ENCODE measurements at places on chromosomes 4 and X.
A peak's percentile ranks its signal among the peaks of the same experiment; 100 is the strongest.

DNA sequence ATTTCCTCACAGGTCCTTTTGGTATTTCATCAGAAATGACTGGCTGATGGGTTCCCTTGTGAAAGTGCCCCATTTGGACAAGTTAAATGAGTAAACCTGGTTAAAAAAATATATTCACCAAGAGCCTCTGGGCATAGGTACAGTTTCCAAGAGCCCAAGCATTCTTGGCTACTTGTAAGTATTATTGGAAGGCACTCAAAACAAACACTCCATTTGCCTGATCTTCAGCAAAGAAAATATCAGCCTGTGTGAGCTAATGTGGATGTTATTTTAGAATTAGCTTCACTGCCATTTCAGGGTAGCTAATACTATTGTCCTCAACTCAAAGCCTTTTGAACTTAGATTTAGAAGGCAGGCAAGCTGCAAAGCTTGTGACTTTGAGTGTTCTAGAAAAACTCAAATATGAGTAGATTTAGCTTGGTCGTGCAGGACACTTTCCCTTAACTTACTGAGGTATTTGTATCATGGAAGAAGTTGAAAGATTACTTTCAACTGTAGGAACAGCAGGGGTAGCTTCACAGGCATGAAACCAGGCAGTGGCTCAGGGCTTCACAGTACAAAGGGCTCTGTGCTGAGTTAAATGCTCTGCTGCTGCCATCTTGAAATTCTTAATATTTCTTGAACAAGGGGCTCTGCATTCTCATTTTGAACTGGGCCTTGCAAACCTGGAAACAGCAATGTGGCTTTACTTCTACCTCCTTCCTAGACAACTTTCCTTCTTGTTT is 177.2 kb downstream of the AMELX start:
- DNase-seq, result no peak

DNA sequence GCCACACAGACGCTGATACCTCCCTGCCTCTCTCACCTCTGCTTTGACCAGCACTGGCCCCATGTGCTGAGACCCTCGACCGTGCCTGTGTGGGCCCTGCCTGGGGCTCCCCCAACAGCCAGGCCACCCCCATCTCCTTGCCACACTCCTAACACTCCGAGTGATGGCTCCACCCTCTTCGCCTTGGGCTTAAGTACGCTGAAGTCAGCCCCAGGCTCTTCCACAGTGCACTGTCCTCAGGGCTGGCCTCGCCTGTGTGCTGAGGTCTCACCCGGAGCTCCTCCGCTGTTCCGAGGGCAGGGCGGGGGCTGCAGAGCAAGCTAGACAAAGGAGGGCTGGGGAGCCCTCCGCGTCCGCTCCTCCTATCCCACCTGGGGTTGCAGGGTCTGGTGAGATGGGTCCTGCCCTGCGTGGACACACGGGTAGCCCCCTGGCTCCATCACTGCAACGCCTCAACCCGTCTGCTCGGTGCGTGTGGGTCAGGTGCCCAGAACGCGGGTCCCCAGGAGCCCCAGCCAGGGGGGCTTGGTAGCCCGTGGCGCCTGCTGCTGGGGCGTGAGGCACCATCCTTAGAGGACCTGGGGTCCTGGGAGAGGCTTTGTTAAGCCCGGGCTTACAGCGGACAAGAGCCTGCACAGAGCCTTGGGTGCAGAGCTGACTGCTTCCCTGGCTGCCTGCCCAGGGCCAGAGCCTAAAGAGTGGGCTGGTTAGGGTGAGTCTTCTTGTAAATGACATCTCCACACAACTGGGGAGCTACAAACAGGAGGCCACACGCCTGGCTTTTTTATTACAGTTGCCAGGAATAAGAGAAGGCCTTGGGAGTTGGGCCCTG is 42.6 kb upstream of the NKX1-1 start:
- DNase-seq, result no peak

DNA sequence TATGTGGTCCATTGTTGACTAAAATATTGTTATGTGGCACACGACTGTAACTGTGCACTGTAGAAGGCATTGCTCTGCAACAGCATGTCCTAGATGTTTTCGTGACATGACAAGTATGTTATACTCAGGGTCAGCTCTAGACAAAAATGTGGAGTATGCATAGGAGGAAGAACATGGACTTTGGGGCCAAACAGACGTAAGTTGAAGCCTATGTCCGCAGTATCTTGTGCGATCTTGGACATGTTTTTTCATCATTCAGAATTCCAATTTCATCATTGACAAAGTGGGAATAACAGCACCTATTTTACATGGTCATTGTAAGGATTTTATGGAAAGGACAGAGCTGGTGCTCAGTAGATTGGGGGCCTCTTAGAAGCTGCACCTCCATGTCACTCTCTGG is 27.7 kb upstream of the PROM1 start:
- no peak for DNase-seq

- no peak for DNase-seq
These were observed 31.3 kb upstream of the LONRF3 start for GRCh38 chrX:118943102-118943501.

DNA sequence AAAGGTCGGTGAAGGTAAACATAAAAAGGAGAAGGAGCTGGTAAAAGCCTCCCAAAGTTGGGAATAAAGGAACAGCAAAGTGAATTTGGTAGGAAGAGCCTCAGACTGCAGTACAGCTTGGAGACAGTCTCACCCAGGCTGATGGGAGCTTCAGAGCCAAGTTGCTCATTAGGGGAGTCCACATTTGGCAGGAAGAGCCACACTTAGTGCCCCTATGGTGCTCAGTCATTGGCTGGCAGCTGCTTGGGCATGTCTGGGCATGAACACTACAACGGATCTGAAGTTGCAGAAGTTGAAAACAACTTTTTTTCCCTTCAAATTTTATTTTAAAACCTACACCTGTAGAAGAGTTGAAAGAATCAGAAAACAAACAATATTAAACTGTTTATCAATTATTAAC is 2497.3 kb downstream of the ARAP2 start:
- no peak for DNase-seq

GRCh38 chr4:145614233-145614610 is 5.0 kb upstream of the MMAA start:
- no peak for DNase-seq

GRCh38 chrX:940691-941090 is 271.8 kb downstream of the CRLF2 start:
- no peak for DNase-seq

GRCh38 chr4:52038103-52038912 is at the start of gene SGCB:
Gene SGCB, minus strand, starts transcription at chr4:52038299. Its CDS starts 40 bp downstream, at chr4:52038259.
- DNase-seq, result peak; percentile 71

DNA sequence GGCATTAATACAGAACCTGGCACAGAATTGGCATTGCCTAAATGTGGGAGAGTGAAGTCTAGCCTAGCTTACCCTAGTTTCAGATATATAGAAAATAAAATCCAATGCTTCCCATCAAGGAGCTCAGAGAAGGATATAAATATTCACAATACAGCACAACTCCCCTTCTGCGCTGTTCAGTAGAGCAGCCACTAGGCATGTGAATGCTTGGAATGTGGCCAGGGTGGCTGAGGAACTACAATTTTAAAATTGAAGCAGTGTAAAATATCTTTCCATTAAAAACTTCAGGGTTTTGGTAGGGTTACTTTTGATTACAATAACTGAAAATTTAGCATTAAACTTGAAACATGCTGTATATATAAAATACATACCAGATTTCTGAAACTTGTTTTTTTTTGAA is 19.5 kb downstream of the ZNF518B start:
- DNase-seq, result no peak

DNA sequence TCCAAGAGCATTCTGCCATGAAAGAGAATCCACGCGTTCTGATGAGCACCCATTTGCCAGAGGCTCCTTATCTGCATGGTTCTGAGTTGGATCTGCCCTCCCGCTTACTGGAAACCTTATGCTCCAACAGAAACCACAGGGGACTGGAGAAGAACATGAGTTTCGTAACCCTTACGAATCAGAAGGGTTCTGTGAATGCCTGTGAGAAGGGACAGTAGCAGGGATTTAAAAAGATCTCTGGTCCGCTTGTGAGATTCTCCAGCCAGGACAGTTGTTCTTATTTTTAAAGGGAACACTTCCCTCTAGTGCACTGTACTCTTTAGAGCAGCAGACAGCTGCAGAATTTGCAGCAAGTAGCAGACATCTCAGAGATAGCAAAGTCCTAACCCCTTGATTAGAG is 22.5 kb upstream of the CENPU start:
- DNase-seq, result no peak

- DNase-seq, result no peak
These were observed 17.0 kb downstream of the NELFA start for GRCh38 chr4:1991596-1992434.

- DNase-seq, result no peak
These were observed 207.4 kb upstream of the VCX start for GRCh38 chrX:7635604-7636003.

DNA sequence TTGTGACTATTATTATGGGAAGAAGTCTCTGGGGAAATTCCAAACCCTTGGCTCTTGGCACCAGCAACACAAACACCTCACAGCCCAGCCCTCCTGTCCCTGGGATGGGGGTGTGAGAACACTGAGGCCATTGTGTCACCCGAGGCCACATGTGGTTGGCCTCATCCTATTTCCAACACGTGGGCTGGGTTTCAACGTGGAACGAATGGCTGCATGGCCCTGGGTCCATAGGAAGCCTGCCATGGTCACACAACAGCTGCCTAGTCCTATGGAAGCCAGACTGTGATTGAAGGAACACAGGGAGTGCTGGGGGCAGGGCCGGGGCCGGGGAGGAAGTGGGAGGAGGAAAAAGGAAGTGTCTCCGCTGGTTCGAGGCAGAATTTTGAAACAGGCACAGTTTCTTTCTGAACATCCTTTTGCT is 10.0 kb downstream of the CLCN4 start:
- no peak for DNase-seq

- DNase-seq, result no peak
These were observed 2.2 kb downstream of the AIMP1 start for GRCh38 chr4:106318511-106318910.

- DNase-seq, result peak; percentile 2
These were observed 185.4 kb downstream of the INPP4B start for GRCh38 chr4:142660728-142661127.

DNA sequence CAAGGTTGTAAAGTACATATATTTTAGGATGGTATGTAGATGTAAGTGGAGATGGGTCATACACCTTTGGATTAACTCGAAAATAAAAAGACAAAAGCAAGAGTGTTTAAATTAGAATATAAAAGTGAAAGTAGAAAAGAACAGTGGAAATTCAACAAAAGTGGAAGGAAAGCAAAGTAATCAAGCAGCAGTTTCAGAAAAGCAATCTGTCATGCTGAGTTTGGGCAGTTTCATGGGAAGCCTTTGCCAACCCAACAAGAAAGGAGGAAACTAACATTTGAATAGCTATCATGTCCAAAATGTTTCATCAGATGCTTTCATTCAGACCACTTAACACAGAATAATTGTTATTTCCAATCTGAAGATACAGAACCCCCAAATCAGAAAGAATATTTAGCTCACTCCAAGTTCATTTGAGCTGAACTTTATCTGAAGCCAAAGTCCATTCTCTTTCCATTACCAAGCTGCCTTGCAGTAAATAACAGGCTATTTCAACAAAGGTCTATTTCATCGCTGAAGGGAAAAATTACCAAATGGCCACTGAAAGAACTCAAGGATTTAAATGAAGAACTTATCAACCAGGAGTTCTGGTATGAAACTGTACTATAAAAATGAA is 1.8 kb upstream of the EXOSC9 start:
- no peak for DNase-seq

GRCh38 chr4:47612116-47613023 is 127.3 kb downstream of the ATP10D start:
- no peak for DNase-seq

- no peak for DNase-seq
These were observed 82.3 kb downstream of the GLRA3 start for GRCh38 chr4:174746710-174747109.

- no peak for DNase-seq
These were observed 391.6 kb downstream of the ARHGAP24 start for GRCh38 chr4:85866508-85866907.

GRCh38 chr4:145482209-145483037 is 770 bp downstream of the SMAD1 start:
- peak; percentile 89 for DNase-seq

DNA sequence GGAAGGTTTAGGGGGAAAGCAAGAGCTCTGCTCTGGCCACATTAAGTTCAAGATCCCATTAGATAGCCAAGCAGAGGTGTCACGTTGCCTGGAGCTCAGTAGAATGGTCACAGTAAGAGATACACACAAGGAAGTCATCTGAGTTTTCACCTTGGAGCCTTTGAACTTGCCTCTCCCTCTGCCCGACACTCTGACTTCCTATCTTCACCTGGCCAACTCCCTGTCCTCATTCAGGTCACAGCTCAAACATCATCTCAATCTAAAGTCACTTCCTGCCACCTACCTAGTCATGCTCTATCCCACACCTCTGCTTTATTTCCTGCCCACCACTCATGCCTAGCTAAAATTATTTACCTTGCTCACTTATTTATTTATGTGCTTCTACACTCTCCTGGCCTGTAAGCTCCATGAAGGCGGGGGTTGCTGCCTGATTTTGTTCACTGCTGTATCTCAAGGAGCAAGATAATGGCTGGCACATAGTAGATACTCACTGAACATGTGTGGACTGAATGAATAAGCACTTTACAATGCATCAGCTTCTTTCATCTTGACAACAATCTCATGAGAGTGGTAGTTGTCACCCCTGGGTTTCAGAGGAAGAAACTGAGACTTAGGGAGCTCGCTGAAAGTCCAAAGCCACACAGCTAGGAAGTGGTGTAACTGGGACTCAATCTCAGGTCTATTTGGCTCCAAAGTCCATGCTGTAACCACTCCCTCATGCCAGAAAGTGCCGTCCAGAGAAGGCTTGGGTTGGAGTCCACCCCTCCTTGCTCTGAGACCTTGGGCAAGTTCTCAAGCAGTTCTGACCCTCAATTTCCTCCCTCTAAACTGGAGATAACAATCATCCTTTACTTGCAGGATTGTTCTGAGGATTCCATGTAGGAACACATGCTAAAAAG is 40.3 kb downstream of the EFNB1 start:
- no peak for DNase-seq

DNA sequence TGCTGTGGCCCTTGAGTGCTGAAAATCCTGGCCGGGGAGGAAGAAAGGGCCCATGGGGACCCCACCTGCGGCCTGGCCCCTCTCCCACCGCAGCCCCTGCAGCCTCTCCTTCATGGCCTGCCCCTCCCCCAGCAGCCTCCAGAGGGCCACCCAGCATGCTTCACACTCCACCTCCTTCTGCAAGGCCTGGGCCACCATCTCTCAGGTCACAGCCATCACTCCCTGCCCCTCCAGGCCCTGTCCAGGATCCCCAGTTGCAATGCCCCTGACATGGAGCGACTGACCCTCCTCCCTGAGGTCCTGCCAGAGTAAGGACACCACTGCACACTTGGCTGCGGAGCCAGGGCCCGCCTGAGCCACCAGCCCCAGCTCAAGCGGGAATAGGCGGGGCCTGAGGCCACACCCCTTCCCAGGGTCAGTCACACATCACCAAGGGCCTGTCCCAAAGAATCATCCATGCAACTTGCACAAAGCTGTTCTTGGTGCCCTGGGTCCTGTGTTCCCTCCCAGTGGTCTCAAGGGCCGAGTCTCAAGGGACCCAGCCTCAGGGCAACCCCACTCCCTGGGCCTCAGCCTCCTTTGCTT is 32.9 kb downstream of the CCNQ start:
- DNase-seq, result no peak

Data from activated CD8-positive, alpha-beta T cell treated with anti-CD3 and anti-CD28 coated beads for 36 hours (primary cell).